ENCODE measurements at places on chromosomes 13 and 19.
A peak's percentile ranks its signal among the peaks of the same experiment; 100 is the strongest.

- no peak for DNase-seq
These were observed 1.2 kb downstream of the SEMA6B start for GRCh38 chr19:4557971-4558941.

DNA sequence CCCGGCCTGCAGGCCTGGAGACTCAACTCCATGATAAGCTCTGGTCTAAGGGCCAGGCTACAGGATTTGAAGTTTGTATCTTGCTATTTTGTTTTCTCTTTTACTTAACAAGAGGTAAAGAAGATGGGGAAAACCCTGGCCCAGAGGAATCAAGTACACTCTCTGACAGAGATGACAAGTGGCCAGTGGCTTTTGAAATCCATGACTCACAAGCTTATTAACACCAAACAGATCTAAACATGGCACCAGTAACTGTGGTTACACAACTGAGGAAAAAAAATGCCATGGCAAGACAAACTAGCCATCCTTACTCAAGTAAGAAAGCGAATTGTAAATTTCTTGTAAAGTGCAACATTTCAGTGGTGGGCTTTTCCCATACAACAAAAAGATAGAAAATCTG, 72.6 kb upstream of the SERTM1 start:
- DNase-seq = no peak

GRCh38 chr19:51421229-51422052, 4.0 kb upstream of the SIGLEC10 start:
- no peak for DNase-seq

DNA sequence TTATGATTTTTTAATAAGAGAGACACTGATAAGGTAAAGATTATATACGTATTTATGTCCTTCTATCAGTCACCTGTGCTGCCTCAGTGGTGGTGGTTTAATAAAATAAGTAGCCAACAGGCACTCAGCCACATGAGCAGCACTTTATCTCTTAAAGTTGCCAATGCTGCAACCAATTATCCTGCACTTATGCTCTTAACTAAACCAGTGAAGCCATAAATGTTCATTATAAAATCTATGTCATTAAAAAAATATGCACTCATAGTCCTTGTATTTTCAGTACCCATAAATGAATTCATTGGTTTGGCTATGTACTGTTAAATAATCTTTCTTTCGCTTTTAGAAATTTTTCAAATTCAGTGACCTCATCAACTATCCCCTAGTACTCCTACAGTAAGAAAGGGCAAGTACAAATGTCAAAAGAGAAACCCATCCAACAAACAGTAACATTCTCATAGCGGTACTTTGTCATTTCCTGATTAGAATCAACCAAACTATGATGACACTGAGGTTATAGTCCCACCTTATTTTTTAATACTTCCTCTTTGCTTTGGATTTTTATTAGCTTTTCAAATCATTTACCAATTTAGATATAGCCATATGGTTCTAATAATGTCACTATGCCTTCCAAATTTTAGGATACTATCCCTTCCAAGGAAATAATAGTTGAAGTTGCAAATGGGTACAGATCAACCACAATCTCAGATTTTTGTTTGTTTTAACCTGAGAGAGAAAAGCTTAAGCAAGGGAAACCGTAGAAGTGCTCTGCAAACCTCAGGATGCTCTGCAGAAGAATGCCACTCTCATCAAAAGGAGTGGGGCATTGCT, 190.9 kb downstream of the KLF12 start:
- DNase-seq = no peak

- no peak for DNase-seq
These were observed 975 bp downstream of the ZNF358 start for GRCh38 chr19:7516878-7517277.

DNA sequence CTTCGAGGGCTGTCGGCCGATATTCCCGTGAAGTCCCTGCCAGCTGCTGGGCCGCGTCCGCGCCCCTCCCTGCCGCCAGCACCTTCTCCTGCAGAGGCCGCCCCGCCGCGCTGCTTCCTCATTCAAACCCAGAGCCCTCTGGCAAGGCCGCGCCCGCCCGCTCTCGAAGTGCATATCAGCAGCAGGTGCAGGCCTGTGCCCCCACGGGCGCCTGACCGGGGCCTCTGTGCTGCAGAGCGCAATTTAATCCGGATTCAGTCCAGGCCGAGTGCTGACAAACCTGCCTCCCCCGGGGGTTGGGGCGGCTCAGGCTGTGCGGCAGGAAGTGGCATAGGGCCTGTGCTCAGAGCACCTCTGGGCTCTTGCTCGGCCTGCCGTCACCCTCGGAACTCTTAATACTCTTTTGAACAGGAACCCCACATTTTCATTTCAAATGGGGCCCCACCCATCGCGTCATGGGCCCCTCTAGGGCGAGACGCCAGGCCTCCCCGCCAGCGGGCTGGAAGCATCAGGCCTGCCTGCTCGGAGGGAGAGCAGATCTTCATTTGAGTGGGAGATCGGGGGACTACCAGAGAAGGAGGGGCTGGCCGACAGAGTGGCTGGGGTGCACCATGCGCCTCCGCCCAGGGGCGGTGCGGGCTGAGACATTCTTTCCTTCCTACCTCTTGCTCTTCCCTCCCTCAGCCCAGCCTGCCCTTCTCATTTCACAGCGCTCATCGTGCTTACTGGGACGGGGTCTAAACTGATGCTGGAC, 125.7 kb downstream of the TNFRSF19 start:
- no peak for DNase-seq

GRCh38 chr13:73972545-73972944, 161.7 kb downstream of the KLF12 start:
- DNase-seq = no peak

DNA sequence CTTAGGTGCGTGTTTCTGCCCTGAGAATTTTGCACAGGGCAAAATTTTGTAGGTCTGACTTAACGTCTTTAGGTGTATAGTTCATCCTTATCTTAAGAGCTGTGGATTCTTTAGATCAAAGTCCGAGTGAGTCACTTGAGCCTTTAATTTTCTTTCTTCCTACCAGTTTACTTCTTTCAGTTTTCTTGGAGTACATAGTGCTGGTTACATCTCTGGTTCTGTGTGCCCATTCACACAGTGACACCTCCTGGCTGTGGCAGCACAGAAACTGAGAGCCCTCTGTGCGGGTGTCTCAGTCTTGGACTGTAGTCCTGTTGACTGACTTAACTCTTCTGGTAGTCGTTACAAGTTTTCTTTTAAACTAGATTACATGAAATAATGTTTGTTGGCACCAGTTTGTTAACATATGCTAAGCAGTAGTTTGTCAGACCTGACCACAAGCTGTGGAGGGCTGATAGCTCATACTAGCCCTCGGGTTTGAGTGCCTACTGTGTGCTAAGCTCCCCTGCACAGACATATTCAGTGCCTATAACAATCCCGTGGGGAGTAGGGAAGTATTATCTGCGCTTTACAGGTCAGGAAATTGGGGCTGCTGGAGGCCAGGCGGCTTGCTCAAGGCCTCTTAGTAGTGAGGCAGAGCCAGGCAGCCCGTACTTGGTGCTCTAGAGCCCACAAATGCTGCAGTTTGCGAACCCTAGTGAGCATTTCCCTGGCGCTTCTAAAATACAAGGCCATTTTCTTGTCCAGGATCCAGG, 1.6 kb downstream of the GATAD2A start:
- DNase-seq = no peak

DNA sequence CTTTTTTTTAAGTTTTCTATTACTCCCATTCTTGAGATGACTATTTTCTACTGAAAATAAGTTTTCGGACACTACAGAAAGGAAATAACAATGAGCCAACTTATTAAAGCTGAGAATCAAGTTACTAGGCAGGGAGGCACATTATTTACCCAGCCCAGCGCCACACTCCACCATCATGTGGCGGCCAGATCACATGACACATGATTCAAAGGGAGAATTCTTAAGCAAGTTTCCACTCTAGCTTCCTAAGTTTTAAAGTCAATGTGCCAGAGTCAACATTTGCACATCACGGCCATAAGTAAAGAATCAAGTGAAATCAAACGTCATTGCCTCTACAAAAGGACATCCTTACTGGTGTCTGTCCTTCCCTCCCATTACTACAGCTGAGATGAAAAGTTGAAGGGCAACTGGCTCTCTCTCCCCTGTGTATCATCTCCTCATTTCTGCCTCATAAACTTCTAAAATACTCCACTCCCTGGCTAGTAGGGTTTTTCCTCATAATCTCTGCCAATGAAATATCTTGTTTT, 81.7 kb downstream of the KLF12 start:
- DNase-seq = no peak

GRCh38 chr13:47087841-47088240, 191.0 kb upstream of the HTR2A start:
- no peak for DNase-seq

GRCh38 chr13:75050419-75051046, 431.4 kb downstream of the TBC1D4 start:
- DNase-seq = no peak

DNA sequence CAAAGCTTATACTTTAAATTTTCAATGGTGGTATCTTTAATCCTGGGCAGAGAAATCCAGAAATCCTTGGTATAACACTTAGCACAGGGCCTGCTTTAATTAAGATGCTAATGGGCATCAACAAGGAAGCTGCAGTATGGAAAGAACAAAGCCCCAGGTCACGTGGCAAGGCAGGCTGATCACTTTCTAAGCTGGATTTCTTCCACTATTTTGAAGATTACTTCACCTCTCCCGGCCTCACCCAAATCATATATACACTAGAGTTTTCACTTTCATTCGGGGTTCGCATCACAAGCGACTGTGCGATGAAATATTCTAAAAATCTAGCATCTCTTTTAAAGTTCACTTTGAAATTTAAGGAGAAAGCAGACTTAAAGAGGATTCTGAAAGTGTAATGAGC, 71.8 kb downstream of the STARD13 start:
- no peak for DNase-seq

DNA sequence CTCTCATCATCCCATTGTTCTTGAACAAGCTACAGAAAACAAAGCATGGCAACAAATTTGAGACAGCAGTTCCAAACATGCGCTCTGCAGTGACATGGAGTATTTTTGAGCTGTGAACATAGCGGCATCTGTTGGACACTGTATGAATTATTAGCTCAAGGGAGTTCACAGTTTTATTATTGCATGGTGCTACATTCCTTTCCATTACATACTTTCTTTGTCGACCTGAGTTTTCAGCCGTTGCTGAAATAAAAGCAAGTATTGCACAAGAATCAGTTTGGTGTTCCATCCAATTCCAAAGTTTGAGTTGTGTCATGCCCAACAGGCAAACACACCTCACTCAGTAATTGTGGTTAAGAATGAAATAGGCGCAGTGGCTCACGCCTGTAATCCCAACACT, 30.1 kb upstream of the METTL21C start:
- DNase-seq = no peak

DNA sequence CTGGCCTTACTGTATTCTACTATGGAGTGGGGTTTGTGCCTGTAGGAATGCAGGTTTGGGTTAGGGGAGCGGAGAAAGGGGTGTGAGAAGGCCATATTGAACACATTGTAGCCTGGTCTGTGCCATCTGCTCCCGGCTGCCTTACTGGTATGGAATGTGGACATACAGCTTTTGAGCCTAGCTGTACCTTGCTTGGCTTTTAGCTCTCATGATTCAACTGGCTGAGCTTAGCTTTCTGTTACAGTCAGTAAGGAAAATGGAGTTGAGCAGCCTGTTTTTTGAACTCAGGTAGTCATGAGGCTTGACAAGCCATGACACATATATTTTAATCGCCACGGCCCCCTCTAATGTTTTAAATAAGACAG, 41.6 kb downstream of the ARHGAP35 start:
- DNase-seq = no peak

DNA sequence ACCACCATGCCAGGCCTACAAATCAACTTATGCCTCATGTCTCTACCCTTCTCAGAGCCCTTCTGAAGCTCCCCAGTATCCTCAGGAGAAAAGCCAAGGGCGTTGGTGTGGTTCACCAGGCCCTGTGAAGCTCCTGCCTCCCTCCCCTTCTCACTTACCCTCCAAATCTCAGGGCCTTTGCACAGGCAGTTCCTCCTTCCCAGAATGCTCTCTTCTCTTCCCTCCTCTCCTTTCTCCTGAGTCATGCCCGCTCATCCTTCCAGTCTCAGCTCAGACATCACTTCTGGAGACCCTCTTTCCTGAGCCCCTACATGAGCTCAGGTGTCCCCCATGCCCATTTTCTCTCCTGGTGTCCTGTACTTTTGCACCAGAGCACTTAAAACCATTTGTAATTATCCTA, 20.5 kb downstream of the HIF3A start:
- no peak for DNase-seq

DNA sequence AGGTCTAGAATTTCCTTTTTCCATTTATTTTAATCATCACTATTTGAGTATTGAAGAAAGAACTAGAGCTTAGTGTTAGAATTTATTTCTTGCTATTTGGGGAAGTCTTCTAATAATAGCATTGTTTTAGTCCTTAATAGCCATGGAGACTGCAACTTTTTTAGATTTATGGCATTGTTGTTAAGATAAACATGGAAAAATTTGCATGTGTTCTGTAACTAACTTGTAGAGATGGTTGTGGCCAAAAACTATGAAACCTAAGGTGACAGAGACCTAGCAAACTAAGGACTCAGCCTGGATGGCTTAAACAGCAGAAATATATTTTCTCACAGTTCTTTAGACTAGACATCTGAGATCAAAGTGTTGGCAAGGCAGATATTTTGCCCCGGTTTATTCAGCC, 246.4 kb downstream of the SPRY2 start:
- DNase-seq = no peak

- DNase-seq = no peak
These were observed 40.2 kb downstream of the SLAIN1 start for GRCh38 chr13:77737583-77738200.

GRCh38 chr13:41452462-41452861, 4.9 kb upstream of the RGCC start:
- DNase-seq = no peak

DNA sequence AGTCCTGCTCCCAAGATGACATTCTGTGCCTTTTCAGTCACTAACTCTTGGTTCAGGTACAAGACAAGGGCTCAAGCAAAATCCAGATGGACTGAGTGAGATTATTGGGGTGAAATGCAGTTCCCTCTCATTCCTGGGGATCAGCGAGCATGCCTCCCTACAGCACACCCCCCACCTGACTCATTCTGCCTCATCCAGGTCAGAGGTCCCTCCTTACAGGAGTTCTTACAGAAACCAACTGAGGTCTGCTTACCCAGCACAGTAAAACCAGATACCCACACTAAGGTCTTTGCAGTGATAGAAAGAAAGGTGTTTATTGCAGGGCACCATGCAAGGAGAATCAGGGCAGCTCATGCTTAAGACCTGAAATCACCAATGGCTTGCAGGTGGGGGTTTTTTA, 21.6 kb upstream of the MRI1 start:
- no peak for DNase-seq

GRCh38 chr19:44071824-44072542, at the start of gene ZNF284:
Gene ZNF284 (plus strand): TSS chr19:44072159. CDS start chr19:44076390, 4,231 bp downstream.
- DNase-seq = peak; percentile 93

DNA sequence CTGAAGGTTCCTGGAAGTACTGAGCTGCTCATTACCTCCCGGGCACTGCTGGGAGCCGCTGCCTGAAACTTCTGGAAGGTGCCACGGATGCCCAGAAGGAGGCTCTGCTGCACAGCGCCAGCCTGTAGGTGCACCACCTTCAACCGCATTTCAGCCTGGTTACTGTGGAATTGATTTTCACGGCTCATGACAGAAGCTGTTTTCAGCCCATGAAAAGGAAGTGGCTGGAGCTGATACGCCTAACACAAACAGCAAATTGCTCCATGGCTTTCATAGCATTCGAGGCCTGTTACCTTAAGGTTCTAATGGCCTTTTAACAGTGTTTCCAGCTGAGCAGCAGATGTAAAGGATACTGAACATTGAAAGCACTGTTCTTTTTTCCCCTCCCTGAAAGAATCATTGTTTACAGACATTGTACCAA, 22.0 kb downstream of the GPC6 start:
- DNase-seq = peak; percentile 97
